Iris pigment epithelial cell (primary cell): ENCODE measurements at places on chromosomes 4 and X.

DNA sequence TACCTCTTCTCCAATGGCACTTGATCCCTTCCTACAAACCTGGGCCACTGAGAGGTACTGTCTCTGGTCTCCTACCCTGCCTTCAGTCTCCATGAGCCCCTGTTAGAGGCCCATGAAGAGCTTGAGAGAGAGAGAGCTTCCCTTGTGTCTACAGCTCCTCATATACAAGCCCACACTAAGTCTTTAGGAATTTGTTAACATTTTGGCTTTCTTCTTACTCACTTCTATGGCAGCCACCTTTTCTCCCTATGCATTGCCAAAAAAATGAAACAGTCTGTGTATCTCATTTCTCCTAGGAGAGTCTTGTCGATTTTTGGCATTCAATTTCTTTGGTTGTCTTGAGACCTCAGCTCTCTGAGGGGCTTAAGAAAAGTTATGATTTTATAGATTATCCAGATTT is 90.9 kb upstream of the LNX1 start:
- DNase-seq, result peak; percentile 62

- no peak for DNase-seq
These were observed 5.3 kb upstream of the GPR78 start for GRCh38 chr4:8574796-8575370.

DNA sequence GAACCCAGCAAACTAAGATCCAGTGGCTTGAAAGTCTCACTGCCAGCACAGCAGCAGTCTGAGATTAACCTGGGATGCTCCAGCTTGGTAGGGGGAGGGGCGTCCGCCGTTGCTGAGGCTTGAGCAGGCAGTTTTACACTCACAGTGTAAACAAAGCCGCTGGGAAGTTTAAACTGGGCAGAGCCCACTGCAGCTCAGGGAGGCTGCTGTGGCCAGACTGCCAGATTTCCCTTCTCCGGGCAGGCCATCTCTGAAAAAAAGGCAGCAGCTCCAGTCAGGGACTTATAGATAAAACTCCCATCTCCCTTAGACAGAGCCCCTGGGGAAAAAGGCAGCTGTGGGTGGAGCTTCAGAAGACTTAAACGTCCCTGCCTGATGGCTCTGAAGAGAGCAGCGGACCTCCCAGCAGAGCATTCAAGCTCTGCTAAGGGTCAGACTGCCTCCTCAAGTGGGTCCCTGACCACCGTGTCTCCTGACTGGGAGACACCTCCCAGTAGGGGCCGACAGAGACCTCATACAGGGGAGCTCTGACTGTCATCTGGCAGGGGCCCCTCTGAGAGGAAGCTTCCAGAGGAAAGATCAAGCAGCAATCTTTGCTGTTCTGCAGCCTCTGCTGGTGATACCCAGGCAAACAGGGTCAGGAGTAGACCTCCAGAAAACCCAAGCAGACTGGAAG is 45.1 kb upstream of the CDX4 start:
- no peak for DNase-seq

GRCh38 chr4:100742045-100742444 is 224.2 kb upstream of the EMCN start:
- DNase-seq, result peak; percentile 63

DNA sequence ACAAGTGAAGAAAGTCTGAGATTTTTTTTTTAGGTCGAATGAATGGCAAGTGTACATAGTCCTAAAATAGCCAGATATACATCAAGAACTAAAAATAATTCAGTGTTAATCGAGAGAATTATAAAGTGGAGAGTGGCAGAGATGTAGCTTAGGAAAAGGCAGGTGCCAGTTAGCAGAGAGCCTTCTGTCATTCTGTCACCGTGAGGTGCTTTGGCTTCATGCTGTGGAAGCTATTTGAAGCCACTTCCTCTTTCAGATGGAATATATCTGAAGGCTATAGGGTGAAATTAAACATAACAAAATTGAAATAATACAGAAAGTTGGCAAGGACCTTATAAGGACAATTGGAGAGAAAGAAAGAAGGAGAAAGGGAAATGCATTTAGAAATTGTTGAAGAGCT is 756.3 kb downstream of the CCSER1 start:
- DNase-seq, result no peak

- no peak for DNase-seq
These were observed 612 bp downstream of the CPLX1 start for GRCh38 chr4:825063-825970.

DNA sequence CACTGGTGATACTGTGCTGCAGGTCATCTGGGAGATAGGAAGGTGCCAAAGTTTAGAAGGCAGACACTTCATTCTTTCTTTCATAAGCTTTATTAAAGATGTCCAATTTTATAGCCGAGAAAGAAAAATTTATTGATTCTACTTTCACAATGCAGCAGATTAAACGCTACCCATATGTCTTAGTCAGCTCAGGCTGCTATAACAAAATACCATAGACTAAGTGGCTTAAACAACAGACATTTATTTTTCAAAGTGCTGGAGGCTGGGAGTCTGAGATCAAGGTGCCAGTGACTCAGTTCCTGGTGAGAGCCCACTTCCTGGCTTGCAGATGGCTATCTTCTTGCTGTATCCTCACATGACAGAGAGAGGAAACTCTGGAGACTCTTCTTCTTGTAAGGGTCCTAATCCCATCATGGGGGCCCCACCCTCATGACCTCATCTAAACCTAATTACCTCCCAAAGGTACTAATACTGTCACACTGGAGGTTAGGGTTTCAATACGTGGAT is 33.4 kb upstream of the KLHL34 start:
- DNase-seq, result peak; percentile 11

GRCh38 chr4:6126971-6127745 is 73.2 kb downstream of the JAKMIP1 start:
- DNase-seq, result no peak

- peak; percentile 89 for DNase-seq
These were observed 16.0 kb upstream of the RBM3 start for GRCh38 chrX:48558271-48558670.

DNA sequence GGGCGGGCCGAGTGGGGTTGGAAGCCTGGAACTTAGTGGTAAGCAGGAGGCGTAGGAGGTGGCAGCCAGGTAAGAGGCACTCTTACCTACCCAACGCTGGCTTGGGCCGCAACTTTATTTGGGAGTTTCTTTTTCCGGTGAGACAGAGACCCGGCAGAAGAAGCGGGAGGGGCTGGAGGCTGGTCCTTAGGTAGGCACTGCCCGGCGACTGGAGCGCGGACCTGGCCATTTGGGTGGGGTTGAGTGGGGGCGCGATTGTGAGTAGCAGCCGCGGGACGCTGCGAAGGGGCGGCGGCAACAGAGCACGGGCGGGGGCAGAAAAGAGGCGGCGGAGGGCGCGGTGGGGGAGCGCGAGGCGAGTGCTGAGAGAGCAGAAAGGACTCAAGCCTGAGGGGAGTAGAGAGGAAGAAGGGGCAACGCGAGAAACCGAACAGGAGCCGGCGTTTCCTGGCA is 334 bp upstream of the POU4F2 start:
- no peak for DNase-seq

- DNase-seq, result peak; percentile 78
These were observed 31.6 kb downstream of the ADH7 start for GRCh38 chr4:99403380-99404184.

DNA sequence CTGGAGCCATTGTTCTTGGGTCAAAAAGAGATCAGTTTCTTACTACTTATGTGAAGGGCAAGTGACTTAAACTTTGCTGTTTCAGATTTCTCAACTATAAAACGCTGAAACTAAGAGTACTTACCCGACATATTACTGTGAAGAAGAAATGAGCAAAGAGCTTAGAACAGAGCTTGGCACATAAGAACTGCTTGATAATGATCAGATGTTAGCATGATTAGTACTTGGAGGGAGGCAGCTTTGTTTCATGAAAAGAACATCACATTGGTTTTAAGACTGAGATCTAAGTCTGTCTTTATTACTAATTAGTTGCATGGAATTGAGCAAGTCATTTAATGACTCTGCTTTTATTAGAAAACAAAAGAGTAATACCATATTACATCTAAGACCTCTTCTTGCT is 169.1 kb downstream of the ARHGAP24 start:
- no peak for DNase-seq

DNA sequence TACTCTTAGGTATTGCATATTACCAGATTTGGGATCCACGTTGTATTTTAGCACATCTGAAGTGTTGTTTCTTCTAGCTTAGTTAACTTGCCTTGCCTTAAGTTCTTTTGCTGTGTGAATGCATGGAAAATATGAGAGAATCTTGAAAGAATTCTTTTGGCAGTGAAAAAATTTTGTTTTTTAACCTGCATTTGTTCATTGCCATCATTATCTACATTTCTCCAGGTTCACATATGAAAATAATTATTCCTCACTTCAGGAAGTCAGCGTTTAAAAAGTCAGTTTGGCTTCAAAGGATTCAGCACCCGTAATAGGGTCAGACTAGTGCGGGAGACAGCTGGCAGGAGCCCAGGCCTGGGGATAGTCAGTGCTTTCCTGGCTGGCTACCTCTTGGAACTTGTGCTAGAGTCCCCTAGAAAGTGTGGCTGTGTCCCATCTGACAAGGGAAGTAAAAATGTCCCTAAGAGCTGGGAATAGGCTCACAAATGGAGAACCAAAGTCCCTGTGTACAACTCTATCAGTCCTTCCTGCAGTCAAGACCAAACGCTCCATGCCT is 251.9 kb upstream of the KLF3 start:
- DNase-seq, result no peak
